ENCODE measurements at places on chromosomes 12 and 14. TPM values are rescaled to one million over a fixed set of nuclear protein-coding genes. Genes with fewer than 3 reads are reported as not detected.

- DNase-seq: no peak
Measured at GRCh38 chr14:59377991-59378601, 87.1 kb downstream of the GPR135 start.

ANGEL1 gene
- 6.6 TPM for total RNA-seq

- DNase-seq: peak; percentile 58
Measured at GRCh38 chr14:38882533-38882932, 220.5 kb downstream of the SEC23A start.

SDR9C7 gene
- not detected for total RNA-seq

VRTN gene
- not detected for total RNA-seq

DNA sequence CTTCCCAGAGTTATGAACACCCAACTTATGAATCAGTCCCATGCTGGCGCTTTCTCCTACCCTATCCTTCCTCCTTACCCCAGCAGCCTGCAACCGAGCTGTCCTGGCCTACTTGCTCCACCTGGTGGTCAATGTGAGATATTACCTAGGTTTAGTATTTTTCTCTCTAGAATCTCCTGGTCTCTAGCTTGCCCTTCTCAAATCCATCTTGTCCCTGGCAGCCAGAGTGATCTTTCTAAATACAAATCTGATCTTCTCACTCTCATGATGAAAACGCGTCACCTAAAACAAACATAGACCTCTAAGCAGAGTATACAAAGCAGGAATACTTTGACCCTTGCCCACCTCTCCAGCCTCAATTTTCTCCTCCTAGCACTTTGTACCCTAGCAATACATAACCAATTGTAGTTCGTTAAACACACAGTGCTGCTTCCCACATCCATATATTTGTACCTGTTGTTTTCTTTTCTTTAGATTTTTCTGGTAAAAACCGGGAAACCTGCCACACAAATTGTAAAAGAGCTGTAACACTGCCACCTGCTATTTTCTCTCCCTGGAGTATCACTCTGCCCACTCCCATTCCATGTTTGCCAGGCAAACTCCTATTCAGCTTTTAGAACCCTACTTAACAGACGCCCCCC, 20.0 kb upstream of the TCP11L2 start:
- DNase-seq: peak; percentile 47

CCDC77 gene
- 22.4 TPM for total RNA-seq

DNA sequence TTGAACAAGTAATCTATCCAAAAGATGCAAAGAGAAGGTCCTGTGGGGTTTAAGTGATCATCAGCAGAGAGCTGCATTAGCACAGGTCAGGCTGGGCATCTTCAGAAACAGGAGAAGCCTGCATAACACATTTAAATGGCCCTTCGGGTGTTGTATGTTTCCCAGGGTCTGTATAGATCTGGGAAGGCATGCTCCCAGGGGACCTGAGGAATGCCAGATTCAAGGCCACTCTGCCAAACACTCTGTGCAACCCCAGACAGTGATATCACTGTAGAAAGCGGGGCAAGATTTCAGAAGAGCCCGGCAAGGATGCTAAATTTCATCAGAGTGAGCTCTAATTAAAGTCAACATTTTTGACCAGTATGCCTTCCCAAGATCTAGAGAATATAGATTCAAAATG, 92.9 kb downstream of the ARMH4 start:
- DNase-seq: no peak

- peak; percentile 37 for DNase-seq
Measured at GRCh38 chr12:118164798-118165486, 29.0 kb downstream of the PEBP1 start.

GRCh38 chr14:51498411-51499227, 153.1 kb upstream of the FRMD6 start:
- DNase-seq: no peak

Data from M059J (cell line).